ENCODE measurements at places on chromosomes 5 and 9.

- no peak for DNase-seq
Measured at GRCh38 chr5:133761632-133762031, 149.3 kb upstream of the FSTL4 start.

DNA sequence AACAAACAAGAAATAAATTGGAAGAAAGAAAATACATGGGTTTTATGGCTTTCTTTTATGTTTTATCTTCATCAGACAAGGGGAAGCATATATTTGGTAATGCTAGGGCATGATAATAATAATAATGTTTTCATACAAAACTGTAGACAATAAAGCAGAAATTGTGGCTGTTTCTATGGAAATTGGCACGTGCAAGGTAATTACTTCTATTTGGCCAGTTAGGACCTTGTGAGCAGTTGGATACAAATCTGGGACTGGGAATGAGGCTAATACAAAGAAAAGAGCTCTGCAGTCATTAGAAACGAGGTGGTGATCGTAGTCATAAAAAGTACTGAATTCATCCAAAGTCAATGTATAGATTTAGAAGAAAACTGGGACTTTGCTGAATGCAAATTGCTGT, 233.6 kb downstream of the EFNA5 start:
- no peak for DNase-seq

GRCh38 chr9:98067184-98067583, 10.7 kb downstream of the NANS start:
- no peak for DNase-seq

DNA sequence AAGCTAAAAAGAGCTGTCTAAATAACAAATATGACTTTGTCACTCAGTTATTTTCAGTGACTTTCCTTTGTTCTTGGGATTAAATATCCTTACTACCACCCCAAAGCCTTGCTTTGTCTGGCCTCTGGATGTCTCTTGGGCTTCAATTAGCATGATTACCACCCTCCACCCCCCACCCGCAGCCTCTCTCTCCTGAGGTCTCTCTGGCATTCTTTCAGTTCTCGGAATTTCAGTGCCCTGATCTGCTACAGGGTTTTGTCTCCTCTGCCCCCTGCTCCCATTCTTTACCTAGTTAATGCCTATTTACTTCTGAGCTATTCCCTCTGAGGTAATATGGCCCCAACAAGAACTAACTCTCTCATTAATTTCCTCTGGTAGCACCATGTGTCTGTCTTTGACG, 376.4 kb downstream of the DEPDC1B start:
- no peak for DNase-seq

- no peak for DNase-seq
Measured at GRCh38 chr9:78745331-78745730, 448.4 kb downstream of the PSAT1 start.

GRCh38 chr5:64347309-64347708, 158.5 kb upstream of the RGS7BP start:
- no peak for DNase-seq

DNA sequence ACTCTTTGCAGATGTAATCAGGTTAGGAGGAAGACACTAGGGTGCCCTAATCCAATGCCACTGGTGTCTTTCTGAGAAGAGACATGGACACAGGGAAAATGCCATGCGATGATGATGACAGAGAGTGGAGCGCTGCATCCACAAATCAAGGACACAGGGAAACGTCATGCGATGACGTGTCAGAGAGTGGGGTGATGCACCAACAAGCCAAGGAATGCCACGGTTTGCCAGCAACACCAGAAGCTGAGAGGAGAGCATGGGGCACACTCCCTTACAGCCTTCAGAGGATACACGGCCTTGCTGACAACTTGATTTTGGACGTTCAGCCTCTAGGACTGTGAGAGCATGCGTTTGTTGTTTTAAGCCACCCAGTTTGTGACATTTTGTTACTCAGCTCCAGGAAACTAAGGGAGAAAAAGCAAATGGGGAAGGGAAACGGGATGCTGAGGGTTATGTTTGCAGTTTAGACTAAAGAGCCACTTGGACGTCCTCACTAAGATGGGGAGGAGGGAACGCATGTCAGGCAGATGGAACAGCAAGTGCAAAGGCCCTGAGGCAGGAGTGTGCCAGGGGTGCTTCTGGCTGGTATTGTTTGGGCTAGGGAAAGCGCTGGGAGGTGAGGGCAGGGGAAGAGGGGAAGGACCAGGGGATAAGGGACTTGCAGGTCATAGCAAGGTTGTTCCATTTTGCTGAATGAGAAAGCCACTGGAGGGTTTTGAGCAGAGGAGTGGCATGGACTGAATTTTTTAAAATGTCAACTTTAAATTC, 2.5 kb upstream of the TENT4A start:
- DNase-seq = no peak

DNA sequence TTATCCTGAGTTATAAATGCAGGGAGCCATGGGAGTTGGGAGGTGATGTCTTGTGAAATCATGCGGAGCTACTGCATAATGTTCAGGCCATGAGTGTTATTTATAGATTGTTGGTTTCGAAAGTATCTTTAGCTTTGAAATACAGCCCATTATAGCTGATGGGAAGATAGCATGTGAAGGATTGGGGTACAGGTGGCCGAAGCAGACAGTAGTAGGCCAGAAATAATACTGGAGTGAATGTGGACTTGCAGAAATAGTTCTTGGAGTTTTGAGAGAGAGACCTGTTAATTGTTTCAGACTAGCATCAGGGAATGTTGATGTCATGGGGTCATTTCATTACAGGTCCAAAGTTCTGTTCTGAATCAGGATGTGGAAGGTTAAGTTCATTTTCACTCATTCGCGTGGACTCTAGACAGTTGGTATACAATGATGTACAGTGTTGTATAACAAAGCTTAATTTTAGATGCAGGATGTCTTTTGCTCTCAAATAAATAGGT, 3.8 kb downstream of the ATP6V1G1 start:
- no peak for DNase-seq

GRCh38 chr5:128844354-128844923, 120.8 kb upstream of the SLC27A6 start:
- no peak for DNase-seq

- no peak for DNase-seq
Measured at GRCh38 chr5:89330140-89330539, 447.2 kb upstream of the MEF2C start.

- no peak for DNase-seq
Measured at GRCh38 chr5:17400724-17401469, 97.1 kb upstream of the TAF11L2 start.

DNA sequence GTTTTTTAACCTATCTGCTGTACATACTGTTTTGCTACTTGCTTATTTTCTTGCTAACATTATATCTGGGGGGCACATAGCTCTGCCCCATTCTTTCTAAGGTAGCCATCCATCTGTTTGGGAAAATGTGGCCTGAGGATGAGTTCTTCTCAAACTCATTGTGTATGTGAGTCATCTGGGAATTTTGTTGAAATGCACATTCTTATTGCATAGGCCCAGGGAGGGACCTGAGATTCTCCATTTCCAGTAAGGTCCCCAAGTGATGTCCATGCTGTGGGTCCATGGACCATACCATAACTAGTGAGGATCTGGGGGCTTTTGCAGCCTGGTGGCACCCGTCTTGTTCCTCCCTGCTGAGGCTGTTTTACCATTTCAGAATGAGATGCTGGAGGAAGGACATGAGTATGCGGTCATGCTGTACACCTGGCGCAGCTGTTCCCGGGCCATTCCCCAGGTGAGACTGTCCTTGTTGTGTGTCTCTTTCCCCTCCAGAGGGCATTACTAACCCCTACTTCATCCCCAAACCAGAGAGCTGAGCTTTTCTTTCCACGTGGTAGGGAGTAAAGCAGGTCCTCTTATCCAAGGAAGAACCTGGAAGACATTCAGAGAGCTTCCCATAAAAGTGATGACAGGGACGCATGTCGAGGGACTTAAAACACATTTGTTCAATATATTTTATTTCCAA, 28.6 kb downstream of the CYFIP2 start:
- DNase-seq = no peak

GRCh38 chr9:116187570-116188170, 34.1 kb downstream of the PAPPA start:
- DNase-seq = no peak

GRCh38 chr9:119412399-119412798, 43.2 kb upstream of the BRINP1 start:
- no peak for DNase-seq

DNA sequence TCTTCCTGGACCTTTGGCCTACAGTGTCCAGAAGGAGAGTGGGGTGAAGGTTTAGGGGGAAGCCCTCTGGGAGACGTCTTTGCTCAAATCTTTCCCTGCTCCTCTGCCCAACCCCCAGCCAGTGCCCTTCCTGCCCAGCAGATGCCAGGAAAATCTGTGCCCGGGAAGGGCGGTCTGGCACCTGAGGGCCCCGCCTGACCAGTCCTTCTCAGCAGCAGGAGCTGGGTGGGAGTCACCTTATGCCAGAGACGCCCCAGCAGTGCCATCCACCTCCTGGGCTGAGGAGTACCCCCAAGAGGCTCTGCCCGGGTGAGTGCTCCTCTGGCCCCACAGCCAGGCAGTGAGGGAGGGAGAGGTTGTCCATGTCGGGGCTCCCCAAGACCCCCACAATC, 14.9 kb upstream of the CERCAM start:
- DNase-seq = no peak

- DNase-seq = no peak
Measured at GRCh38 chr5:90855296-90856010, 296.9 kb downstream of the ADGRV1 start.

- no peak for DNase-seq
Measured at GRCh38 chr9:130639866-130640555, 24.4 kb upstream of the PRDM12 start.

GRCh38 chr5:28808967-28809810, 1770.8 kb upstream of the CDH9 start:
- no peak for DNase-seq

DNA sequence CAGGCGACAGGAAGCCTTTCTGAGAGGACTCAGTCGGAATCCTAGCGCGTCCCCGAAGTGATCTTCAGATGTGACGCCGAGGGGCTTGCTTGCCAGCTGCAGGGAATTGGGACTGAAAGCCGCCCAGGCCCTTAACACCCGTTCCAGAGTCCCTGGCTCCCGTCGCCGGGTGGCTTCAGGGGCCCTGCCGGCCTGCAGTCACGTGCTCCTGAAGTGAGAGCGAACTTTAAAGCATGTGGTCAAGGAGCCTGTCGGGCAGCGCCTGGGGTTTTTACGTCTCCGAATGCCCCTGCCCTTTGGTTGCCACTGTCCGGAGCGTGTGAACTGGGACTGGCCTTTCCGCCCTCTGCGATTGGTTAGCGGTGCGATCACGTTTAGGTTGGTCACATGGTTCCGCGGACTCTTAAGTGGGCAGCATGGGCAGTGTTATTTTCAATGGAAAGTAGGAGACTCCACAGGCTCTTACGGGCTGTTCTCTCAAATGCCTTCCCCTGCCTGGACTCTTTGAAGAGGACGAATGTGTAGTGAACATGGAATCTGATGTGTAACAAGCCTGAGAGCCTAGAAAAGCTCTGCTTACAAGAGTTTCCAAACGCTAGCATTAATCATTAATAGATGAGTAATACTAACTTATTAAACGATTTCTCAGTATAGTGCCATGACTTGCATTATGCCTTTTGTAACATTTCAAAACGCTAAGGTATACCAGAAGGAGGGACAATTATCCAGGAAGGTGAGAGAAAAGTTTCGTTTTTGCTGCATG, 1.9 kb downstream of the VLDLR start:
- no peak for DNase-seq

DNA sequence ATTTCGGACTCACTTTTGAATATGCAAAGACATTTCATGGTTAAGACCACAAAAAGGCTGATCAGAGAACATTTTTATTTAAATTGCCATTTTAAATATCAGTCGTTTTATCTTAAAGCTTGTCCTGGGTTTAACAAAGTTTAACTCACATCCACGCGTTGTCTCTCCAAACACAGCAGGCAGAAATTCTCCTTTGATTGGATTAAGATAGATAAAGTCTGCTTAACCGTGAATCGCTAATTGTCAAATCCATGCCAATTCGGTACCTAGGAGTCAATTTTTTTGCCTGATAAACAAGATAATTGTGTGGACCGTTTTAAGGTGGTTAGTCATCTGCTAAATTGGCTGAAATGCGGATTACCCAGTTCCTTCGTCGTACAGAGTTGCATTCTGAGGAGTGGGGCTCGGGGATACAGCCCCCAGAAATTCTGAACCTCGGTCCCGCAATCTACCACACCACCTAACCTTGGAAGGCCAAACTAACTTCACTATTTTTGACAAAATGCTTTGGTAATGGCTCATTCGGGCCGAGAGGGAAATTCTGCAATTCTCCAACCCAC, 665 bp upstream of the BTF3 start:
- no peak for DNase-seq

DNA sequence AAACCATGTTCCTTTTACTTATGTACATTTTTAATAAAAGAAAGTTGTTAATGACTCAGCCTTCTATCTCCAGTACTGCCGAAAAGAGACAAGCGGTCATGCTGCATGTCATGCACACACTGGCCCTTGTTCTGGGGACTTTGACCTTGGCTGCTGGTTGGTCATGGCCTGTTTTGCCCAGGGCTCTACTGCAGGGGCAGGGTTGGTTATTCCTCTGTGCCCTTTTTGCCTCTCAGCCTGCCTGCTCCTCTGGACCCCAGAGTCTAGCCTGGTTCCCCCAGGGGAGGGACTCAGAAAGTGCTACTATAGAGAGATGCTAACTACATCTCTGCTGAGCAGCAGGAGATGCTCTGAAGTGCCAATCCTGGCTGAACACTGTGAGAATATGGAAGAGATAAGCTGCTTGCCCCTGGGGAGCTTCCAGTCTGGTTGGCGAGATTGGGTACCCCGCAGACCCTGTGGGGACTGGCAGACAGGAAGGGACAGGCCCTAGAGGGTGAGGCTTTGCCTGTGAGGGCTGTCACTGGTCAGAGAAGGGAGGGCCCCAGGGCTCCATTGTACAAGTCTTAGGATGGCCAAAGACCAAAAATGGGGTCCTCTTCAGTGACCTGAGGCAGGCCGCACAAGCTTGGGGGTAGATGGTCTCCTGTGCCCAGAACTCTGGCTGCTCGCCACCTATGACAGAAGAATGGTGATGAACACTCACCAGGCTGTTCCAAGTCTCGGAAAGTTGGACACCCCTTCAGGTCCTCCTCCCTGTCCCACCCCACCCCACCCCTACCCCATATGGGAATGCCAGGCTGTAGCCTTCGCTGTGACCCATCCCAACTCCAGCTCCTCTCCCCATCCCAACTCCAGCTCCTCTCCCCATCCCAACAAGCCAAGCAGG, 14.3 kb downstream of the IRF1 start:
- no peak for DNase-seq

DNA sequence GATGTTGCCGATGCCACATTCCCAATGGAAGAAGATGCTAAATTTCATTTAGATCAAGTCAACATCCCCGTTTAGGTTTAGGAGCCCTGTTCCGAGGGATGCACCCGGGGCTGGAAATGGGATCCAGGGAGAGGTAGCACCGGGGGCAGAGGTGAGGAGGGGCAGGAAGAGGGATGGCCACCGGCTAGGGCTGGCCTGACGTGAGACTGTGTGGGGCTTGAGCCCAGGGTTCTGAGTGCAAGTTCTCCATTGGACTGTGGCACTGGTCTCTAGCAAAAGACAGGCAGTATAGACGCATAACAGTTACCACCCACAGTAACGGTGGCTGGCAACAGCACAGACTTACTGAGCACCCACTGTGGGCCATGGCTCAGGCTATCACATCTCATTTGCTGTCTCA, 209.0 kb upstream of the MVB12B start:
- no peak for DNase-seq
